GM12892 (cell line): ENCODE measurements at places on chromosomes 12 and 14.

DNA sequence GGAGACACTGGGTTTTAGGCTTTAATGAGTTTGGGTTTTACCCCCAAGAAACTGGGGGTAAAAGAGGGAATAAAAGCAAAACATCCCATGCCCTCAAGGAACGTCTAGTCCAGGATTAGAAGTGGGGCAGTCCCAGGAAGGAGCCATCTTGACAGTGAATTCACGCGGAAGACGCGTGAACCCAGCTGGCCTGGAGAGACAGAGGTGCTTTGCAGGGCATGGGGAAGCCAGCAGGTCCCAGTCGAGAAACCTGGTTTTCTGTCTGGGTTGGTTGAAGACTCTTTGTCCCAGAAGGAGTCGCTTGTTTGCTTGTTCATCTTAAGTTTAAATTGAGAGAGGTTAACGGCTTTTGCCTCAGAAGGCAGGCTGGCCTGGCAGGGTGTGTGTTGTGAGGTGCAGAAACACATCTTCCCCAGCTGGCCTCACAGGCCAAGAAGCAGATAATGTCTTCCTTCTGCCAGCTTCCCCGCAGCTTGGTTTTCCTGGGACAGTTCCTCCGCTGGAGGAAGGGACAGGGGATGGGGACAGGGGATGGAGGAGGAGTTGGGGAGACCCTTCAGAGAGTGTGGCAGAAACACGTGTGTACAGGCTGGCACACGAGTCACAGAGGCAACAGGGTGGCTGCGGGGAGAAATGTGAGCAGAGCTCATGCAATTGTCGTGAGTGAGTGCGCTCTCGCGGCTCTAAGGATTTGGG is 18.5 kb upstream of the CD9 start:
- DNase-seq, result no peak

DNA sequence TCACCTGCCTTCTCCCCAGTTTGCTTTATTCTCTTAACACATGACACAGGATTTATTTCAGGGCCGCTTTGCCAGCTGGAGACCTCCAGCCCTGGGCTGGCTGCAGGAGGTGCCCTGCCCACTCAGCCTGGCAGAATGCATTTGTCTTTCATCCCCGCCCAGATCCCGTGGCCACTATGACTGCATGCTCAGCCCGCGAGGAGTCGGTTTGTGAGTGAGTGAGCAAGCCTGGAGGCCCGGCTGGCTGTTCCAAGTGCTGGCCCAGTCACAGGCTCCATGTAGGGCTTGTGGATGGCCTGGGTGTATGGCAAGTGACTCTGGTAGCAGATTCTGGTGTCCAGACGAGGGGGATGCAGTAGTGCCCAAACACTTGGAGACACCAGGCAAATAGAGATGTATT is 2.1 kb downstream of the TDP1 start:
- DNase-seq, result no peak

- DNase-seq, result no peak
Observed at GRCh38 chr12:83896416-83896815, 1016.2 kb downstream of the SLC6A15 start.

DNA sequence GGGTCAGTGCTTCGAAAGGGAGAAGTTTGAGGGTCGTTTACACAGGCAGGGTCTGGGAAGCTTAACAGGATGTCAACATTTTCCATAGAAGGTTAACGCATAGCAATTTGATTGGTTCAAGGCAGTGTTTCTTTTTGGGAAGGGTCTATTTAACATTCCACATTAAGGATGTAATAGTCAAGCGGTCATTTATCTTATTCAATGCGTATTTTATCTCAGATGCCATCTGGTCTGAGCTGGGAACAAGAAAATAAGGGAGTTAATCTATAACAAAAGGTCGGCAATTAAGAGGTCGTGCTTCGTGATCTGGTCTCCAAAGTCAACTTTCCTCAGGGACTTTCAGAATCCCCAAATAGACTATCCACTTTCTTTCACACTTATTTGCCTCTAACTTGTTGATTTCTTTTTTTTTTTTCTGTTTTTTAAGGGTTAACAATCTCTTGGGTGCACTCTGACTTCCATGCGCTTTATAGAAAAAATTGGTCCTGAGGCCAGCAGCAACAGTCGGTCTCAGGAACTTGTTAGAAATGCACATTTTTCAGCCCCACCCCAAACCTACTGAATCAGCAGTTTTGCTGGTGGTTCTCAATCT is 550 bp upstream of the RESF1 start:
- no peak for DNase-seq

DNA sequence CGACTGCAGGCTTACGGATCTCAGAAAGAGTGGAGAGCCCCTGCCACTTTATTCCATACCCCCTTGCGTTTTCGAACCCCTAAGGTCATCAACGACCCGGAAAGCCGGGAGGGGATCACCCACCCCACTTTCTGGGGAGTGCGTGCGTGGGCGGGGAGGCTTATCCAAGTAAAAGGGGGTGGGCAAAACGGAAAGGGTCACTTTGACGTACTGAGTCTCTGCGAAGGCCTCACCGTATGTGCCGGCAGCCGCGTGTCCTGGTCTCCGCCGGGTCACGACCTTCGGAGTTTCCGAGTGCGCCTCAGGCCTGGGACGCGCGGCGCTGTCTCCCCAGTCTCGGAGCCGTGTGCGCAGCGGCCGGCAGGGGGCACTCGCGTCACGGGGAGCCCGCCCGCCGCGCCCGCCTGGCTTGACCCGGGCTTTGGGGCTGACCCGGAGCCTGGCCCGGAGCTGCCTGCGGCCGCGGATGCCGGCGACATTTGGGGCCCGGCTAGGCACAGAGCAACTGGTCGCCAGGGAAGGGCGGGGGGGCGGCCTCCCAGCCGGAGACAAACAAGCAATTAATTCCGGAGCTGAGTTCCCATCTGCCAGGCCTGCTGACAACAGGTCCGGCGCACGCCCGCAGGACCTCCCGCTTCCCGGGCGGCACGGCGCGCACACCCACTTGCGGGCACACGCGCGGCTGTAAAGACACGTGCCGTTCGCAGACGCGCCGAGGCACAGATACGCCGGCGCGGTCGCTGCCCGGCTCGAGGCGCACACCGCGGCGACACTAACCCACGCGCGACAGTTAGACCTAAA is 890 bp upstream of the KIF26A start:
- DNase-seq, result peak; percentile 93
